Upper lobe of left lung (tissue), 6 donors: ENCODE measurements at places on chromosomes 16 and 17. TPM values are rescaled to one million over a fixed set of nuclear protein-coding genes. Genes with fewer than 3 reads are reported as not detected.
A peak's percentile ranks its signal among the peaks of the same experiment; 100 is the strongest.

ARL4D gene
- 24.2 TPM for total RNA-seq

GRCh38 chr17:21285164-21286065 is 904 bp downstream of the MAP2K3 start:
- H3K27ac ChIP-seq = peak overlapping the region; percentile 94
- no peaks in the 10 kb centered on the region for H3K36me3 ChIP-seq
- peak overlapping the region; percentile 85 for H3K4me3 ChIP-seq
- H3K27me3 ChIP-seq = peaks cover 4% of the 10 kb centered on the region

ACE gene
- total RNA-seq = 73.3 TPM

DNA sequence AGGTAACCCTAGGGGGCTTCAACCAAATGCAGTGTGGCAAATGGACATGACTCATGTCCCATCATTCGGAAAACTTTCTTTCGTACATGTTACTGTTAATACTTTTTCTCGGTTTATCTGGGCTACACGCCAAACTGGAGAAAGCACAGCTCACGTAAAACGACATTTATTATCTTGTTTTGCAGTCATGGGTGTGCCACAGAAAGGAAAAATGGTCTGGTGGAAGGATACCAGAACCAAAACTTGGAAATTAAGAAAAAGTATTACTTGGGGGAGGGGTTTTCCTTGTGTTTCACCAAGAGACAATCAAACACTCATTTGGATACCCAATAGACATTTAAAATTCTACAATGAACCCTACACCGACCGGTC is 23.6 kb downstream of the ALOX15B start:
- no peak overlapping the region for H3K4me3 ChIP-seq
- DNase-seq = no peak
- H3K4me1 ChIP-seq = no peaks in the 10 kb centered on the region

DNA sequence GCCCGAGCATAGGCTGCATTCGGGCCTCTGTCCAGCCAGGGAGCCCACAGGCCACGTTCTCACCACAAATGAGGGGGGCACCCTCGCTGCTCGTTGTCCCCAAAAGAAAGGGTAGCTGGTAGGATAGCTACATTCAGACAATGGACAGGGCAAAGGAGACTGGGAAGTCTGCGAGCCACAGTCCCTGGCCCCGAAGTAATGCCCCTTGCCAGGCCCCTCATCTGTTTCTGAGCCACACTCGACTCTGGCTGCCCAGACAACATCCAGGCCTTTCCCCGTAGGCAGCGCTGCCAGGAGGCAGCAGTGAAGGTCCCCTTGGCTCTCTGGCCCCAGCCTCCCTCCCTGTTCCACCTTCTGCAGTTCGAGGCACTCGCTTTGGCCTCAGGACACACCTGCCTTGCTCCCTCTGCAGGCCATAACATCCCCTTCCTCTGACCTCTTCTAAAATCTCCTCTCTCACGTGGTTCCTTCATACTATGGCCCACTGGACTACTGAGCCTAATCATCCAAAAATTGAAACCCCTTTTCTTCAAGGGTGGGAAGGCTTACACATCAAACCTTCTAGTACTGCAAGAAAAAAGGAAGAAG is 12.2 kb downstream of the AIPL1 start:
- H3K27me3 ChIP-seq = peaks cover 4% of the 10 kb centered on the region
- no peaks in the 10 kb centered on the region for H3K36me3 ChIP-seq
- H3K4me1 ChIP-seq = peaks cover 6% of the 10 kb centered on the region
- DNase-seq = no peak

CRISPLD2 gene
- 109 TPM for total RNA-seq

BRIP1 gene
- total RNA-seq = 0.55 TPM

- H3K4me3 ChIP-seq = peak overlapping the region; percentile 41
- peak; percentile 95 for DNase-seq
- no peaks in the 10 kb centered on the region for H3K36me3 ChIP-seq
- H3K4me1 ChIP-seq = peaks cover 32% of the 10 kb centered on the region
Measured at GRCh38 chr17:38559051-38559879, 46.5 kb downstream of the SRCIN1 start.

BAHCC1 gene
- total RNA-seq = 81.7 TPM

DNA sequence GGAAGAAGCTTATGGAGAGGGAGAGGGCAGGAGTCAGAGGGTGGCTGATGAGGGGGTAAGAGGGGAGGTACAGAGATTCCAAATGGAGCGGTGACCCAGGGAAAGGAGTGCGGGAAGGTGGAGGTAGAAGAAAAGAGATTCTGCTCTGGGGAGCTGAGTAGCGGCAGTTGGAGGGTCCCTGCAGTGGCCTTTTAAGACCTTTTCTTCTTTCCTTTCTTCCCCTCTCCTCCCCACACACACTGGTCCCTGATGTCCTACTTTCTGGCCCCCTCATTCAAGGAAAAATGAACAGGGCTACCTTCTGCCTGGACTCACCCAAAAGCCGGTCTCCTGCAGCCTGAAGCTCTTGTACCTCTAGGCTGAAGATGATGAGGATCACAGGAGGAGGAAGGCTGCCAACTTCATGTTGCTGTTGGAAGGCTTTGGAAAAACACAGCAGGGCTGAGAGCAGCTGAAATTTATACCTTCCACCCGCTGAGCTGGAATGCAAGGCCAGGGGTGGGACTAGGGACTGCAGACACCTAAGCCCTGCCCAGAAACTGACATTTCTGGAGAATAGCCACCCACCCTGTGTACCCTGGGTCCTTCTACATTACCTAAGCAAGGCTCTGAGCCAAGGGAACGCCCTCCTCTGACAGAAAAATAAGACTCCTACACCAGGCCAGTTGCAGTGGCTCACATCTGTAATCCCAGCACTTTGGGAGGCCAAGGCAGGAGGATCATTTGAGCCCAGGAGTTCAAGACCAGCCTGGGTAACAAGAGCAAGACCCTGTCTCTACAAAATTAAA is 9.4 kb upstream of the HEATR6 start:
- no peaks in the 10 kb centered on the region for H3K36me3 ChIP-seq
- DNase-seq = peak; percentile 78
- peak overlapping the region; percentile 57 for H3K27ac ChIP-seq
- no peaks in the 10 kb centered on the region for H3K27me3 ChIP-seq

DNA sequence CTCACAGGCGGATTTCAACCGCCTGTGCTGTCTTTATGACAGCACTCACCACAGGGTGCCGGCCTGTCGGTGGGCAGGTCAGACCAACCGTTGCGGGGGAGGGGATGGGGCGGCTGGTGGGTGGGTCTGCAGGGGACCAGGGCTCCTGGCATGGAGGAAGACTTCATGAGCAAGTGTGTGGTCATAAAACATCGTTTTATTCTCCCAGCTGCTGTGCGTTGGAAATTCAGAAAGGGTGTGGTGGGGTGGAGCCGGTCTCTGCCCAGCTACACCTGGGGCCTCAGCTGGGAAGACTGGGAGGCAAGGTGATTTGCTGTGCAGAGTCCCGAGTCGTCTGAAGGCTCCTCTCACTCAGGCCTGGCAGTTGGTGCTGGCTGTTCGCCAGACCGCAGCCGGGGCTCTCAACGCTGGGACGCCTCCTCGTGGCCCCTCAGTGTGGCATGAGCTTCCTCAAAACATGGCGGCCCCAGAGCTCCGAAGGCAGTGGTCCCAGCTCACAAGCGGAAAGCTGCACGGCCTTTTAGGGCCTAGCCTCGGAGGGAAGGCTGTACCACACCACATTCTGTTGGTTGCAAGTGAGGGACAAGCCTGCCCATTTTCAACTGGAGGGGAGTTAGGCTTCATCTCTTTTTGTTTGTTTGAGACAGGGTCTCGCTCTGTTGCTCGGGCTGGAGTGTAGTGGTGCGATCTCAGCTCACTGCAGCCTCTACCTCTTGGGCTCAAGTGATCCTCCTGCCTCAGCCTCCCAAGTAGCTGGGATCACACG is 45.8 kb upstream of the GSE1 start:
- H3K27me3 ChIP-seq = no peaks in the 10 kb centered on the region
- peak overlapping the region; percentile 72 for H3K27ac ChIP-seq
- H3K36me3 ChIP-seq = no peaks in the 10 kb centered on the region
- no peak overlapping the region for H3K4me3 ChIP-seq
- DNase-seq = no peak
- H3K4me1 ChIP-seq = peaks cover 100% of the 10 kb centered on the region

DNA sequence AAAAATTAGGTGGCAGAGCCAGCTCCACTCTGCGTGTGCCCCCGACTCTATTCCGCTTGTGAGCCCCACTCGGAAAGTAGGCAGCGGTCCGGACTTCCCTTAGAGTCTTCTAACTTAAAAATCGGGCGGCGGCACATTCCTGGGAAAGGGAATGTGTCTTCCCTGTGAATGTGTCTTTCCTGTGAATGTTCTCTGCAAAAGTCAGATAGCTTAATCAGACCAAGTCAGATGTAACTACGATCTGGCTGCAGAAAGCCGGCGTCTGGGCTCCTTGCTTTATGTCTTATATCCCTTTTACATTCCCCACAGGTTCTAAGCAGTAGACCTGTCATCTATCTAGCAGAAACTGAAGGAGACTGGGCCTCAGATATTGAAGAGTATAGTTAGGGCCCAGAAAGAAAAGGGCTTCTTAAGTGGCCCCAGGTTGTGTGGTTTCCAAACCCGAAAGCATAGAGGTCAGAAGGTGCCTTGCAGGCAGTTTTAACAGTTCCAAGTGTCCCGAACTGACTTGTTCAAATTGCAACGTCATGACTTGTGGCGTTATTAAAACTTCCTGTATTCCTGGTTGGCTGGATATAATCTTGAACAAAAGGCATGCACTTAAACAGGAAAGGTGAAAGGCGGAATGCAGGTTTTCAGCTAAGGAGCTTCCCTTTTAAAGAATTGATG is 601 bp downstream of the PHKB start:
- H3K27me3 ChIP-seq = no peaks in the 10 kb centered on the region
- H3K4me3 ChIP-seq = peak overlapping the region; percentile 83
- DNase-seq = no peak
- no peaks in the 10 kb centered on the region for H3K36me3 ChIP-seq
- peak overlapping the region; percentile 99 for H3K27ac ChIP-seq

DNA sequence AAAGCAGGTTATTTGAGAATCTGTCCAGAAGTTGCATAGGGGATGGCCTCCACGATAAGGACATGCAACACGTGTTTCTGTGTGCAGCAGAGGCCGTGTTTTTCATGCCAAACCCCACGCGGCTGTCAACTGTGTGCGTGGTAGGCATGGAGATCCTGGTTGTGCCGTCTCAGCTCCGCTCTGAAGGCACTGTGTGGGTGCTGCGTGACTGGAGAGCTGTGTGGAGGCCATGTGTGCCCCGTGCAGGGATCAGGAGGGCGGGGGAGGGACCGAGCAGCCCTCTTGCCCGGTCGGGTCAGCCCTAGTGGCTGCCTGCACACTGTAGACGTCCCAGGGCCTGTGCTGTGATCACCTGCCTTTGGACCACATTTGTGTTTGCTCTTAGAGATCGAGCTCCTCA is 74.5 kb downstream of the SEC14L1 start:
- H3K4me1 ChIP-seq = peaks cover 16% of the 10 kb centered on the region
- no peak overlapping the region for H3K4me3 ChIP-seq
- peak overlapping the region; percentile 77 for H3K27ac ChIP-seq

DNA sequence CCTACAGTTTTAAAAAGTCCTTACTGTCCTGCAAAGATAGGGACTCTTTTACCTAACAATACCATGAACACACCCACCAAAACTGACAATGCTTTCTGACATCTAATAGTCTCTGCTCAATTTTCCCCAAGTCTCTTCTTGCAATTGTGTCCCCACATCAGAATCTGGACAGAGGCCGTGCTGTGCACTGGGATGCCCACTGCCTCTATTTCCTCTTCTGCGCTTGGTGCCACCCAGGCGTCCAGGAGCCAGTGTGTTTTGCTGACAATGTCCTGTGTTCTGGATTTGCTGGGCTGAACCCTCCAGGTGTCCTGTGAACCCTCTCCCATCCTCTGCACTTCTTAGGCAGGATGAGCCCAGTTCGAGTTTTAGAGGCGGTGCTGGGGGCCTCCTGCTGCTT is 6.4 kb upstream of the ARHGDIA start:
- peaks cover 11% of the 10 kb centered on the region for H3K36me3 ChIP-seq
- no peak overlapping the region for H3K4me3 ChIP-seq
- H3K27ac ChIP-seq = no peak overlapping the region
- DNase-seq = no peak
- peaks cover 4% of the 10 kb centered on the region for H3K4me1 ChIP-seq

- no peaks in the 10 kb centered on the region for H3K27me3 ChIP-seq
- peaks cover 79% of the 10 kb centered on the region for H3K4me1 ChIP-seq
- H3K4me3 ChIP-seq = peak overlapping the region; percentile 81
- DNase-seq = peak; percentile 64
- H3K36me3 ChIP-seq = peaks cover 24% of the 10 kb centered on the region
Measured at GRCh38 chr17:81513372-81513752, 763 bp upstream of the ACTG1 start.

GRCh38 chr16:11784038-11784369 is 13.1 kb downstream of the ZC3H7A start:
- H3K27ac ChIP-seq = peak overlapping the region; percentile 91
- H3K36me3 ChIP-seq = no peaks in the 10 kb centered on the region
- H3K4me3 ChIP-seq = no peak overlapping the region
- no peak for DNase-seq
- peaks cover 47% of the 10 kb centered on the region for H3K4me1 ChIP-seq

DNA sequence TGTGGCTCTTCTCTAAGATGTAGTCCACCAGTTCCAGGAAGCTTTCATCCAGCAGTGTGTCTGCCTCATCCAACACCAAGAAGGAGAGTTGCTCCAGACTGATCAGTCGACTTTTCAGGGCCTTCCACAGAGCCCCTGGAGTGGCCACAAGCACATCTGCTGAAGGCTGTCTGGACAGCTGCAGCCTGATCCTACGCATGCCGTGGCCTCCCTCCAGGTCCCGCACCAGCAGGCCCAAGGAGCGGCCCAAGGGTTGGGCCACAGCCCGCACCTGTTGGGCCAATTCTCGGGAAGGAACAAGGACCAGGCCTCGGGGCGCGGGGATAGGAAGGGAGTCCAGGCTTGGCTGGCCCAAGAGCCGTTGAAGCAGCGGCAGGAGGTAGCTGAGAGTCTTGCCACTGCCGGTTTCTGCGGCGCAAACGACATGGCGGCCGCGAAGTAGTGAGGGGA is 729 bp downstream of the DDX28 start:
- H3K4me3 ChIP-seq = peak overlapping the region; percentile 85
- H3K27ac ChIP-seq = peak overlapping the region; percentile 91
- H3K36me3 ChIP-seq = no peaks in the 10 kb centered on the region
- peaks cover 24% of the 10 kb centered on the region for H3K4me1 ChIP-seq
- no peaks in the 10 kb centered on the region for H3K27me3 ChIP-seq

EFTUD2 gene
- total RNA-seq = 70.8 TPM

ERN1 gene
- total RNA-seq = 39.4 TPM

SDR42E2 gene
- 0.22 TPM for total RNA-seq

GRCh38 chr17:19316761-19317358 is 45.7 kb downstream of the B9D1 start:
- peaks cover 12% of the 10 kb centered on the region for H3K36me3 ChIP-seq
- H3K4me1 ChIP-seq = peaks cover 20% of the 10 kb centered on the region
- peak overlapping the region; percentile 44 for H3K27ac ChIP-seq
- no peak for DNase-seq
- no peak overlapping the region for H3K4me3 ChIP-seq

DNA sequence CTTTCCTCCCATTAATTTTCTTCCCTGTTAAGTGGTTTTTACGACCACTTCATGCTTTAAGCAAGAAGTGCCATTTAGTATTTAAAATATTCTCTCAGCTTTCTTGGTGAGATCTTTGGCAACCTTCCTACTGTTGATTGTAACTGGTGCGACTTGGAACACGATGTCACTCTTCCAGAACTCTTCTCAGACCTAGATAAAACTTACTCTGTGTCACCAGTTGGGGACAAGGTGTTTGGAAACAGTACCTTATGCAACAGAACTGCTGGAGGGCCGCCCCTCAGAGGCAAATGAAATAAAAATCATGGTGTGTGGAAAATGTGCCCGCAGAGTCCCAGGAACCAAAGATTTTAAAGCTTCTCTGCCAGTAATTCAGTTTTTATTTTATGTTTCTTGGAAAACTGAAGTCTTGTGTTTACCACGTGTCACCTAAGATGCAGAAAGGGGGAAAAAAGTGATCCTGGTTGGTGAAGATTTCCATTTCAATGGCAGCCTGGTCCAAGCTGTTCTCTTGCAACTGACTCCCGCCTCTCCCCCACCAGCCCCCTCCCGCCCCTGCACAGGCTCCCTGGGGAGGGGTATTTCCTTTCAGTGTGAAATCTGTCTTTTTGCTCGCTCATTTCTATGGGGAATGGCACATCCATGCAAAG is 7.2 kb upstream of the HSD11B2 start:
- H3K36me3 ChIP-seq = no peaks in the 10 kb centered on the region
- H3K4me3 ChIP-seq = no peak overlapping the region
- no peak overlapping the region for H3K27ac ChIP-seq
- H3K4me1 ChIP-seq = peaks cover 6% of the 10 kb centered on the region
